CD4-positive, alpha-beta T cell treated with Interleukin-15 for 4 hours (primary cell): ENCODE measurements at places on chromosomes 3 and 15.

DNA sequence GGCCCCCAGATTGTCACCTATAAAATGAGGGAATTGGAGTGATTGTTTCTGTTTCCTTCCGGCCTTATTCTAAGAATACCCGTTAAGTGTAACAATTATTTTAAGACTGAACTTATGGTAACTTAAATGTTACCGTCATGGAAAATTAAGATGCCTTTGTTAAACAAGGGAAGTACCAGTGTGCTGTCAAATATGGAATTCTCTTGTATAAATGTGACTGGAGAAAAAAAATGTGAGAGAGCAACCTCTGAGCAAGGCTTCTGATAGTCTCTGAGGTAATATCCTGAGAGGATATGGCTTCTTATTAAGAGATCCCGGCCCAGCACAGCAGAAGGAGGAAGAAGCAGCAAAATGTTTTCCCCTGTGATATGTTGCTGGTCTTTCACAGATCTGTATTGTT is 480.7 kb upstream of the ADAMTS9 start:
- DNase-seq, result no peak

DNA sequence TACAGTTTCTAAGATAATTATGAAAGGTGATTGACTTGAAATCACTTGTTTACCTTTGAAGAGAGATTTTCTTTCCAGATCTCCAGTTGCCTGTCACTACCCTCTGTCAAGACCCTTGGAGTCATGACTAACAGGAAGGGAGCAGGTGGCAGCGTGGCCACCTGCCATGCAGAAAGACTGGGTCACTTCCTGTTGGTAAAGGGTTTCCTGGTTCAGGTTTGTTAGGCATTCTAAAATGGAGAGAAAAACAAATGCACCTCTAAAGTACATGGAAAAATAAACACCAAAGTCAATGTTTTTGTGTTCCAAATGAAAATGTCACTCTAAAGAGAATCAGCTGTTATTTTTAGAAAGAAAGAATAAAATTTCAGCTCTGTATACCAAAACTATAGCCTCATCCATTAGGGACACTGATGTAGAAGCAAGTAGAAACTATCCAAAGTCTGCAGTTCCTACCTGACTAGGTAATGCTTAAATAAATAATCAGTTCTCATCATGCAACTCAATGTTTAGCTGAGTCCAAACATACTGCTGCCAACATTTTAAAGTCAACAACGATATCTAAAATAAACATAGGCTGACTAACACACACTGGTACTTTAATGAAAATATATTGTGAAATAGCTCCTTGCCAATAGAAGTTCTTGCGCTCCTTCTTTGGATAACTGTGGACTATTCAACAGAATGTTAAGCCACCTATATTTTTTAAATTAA is 23.9 kb upstream of the TM4SF1 start:
- no peak for DNase-seq

DNA sequence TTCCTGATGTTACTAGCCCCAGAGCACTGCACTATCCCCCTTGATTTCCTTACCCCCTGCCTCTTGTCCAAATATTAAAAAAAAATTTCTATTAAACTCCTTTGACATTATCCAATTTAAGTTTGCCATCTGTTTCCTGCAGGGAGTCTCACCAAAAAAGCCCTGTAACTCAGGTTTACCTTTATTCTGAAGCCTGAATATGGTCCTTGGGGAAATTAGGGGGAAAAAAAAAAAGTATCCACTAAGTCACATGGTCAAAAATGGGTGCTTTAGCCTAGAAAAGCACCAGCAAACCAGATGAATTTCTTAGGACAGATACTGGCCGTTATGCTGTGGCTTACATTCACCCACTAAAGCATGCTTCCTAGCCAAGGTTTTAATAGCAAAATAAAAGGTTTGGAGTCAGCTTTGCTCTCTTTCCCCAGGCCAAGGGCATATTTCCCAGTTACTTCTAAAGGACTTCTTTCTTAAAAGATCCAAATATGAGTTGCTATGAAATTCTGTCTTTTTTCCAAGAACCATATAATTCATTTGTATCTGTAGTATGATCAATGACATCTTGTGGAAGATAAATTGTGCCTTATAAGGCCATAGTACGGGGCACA is 394.9 kb downstream of the LSAMP start:
- DNase-seq, result no peak

GRCh38 chr15:94206463-94207167 is 24.7 kb upstream of the MCTP2 start:
- peak; percentile 52 for DNase-seq

- DNase-seq, result peak; percentile 14
These were observed 59.0 kb downstream of the ARIH1 start for GRCh38 chr15:72532991-72533601.

DNA sequence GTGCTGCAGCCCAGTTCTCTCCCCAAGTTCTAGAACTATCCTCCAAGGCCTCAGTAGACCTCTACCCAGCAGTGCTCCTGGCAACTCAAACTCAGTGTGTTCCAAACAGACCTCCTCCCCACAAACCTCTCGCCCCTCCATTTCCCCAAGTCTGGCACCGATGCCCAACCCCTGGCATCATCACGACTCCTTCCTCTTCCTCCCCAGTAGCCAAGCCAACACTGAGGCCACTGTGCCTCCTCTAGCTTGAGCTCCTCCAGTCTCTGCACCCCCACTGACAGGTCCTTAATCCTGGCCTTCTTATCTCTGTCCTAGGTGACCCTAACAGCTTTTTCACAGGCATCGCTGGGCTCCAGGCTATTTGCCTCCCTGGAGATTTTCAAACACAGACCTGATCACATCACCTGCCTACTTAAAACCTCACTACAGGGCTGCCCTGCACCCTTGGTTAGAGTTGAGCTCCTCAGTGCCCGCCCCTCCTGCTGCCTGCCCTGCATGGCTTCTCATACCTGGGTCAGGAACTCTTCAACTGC is 6.8 kb downstream of the ARPIN start:
- DNase-seq, result no peak

DNA sequence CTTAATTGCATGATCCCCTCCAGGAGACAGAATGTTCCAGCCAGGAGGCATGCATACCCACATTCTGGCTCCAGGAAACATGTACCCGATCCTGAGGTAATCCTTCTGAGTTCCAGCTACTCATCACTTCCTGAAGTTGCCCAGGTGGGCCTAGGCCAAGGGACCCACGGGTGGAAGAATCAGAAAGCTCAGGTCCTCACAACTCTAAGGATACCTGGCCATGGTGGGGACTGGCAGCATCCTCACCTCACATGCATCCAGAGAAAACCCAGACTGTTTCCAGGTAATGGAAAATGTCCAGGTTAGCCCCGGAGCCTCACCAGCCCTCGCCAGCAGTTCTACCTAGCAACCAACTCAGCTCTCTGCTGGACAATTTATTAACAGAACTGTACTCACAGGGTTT is 78.2 kb downstream of the DAPK2 start:
- no peak for DNase-seq

DNA sequence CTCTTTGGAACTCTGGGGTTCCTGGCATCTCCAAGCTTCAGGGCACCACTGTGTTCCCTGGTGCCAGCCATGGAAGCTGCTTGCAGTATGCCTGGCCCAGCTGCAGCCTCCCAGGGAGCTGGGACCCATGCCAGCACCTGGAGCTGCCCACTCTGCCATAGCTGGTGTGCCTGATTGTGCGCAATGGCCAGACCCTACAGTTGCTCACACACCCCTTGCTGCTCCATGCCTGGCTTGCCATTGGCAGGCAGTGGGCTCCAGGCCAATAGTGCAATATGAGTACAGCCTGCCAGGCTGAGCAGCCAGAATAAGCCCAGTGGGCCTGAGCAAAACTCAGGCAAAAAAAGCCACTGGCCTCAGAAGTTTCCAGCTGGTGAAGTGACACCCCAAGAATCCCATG is 43.8 kb upstream of the LRRFIP2 start:
- DNase-seq, result no peak

DNA sequence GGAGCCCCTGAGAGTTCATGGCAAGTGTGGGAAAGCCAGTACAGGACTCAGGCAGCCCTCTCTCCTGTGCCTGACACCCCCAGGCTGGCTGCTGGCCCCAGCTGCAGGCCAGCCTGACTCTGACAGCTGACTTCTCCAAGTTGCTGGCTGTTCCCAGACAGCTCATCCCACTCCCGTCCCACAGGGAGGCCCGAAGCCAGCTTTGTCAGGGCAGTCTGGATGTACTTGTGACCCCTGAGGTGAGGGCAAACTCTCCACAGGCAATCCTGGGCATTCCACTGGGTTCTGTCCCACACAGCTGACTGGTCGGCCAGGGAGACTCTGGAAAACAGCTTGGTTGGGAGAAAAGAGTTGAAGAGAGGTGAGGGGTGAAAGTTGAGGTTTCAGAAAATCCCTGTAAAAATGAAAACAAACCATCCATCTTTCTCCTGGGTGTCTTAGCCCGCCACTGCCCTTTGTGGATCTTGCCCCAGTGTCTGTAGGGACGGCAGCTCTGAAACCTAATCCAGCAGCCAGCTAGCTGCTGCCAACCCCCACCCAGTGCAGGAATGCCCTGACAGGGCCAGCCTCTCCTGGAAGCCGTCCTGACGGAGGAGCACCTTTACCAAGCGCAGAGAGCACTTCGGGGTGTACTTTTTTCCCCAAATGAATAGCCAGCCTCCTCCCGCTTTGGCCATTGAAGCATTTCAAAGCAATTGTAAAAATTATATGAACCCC is 87.9 kb downstream of the DNAJB8 start:
- DNase-seq, result no peak

DNA sequence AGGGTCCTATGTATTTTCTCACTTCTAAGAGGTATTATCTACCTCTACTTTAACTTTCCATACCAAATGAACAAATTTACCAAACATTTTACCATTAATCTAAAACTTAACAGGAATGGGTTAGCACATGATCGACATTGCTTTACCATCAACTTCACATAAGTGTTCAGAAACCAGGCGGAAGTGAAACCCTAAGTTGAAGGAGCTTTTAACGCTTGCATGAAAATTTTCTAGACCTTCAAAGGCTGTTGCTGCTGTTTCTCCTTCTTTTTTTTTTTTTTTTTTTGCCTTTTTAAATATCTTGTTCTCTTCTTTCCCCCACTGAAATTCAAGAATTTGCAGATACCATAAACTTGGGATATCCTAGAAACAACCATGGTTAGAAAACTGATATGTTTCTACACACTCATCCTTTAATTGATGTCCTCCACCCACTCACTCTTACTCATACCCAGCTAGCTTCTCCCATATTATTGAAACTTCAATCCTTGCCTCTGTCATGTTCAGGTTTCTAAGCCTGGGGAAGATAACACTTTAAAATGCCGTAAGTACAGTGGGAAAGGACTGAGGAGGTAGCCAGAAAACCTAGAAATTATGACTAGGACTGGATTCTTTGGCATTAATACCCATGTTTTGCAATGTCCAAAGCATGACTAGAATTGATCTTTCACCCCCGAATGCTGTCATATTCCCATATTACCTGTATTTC is 24.7 kb downstream of the MYO5A start:
- DNase-seq, result no peak

- no peak for DNase-seq
These were observed 41.2 kb downstream of the PIGB start for GRCh38 chr15:55360256-55360655.

DNA sequence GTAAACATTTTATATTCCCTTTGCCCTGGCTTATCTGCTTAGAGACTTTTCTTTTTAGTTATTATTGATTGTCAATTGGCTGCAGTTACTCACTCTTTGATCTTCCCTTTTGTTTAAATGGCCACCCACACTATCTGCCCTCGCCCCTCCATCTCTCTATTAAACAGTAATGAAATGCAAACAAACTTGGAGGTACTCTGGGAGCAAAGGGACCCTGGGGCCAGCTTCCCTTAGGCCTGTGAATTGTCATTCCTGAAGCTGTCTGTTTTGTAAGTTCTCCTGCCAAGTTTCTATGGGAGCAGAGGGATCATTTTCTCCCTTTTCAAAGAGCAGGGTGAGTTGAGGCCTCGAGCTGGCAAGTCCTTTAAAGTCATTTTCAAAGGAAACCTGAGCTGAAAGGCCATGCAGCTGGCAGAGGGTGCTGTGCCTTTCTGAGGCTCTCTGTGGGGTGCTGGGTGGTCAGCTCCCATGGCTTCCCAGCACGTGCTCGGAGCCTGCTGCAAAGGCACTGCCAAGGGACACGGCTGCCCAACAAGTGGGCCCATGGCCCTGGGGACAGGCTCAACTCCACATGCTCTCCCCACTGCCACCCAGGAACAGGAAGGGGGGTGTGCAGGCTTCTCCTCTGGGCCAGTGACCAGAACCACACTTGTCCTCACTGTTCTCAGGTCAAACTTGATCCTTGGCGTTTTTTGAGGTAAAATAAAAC is 17.4 kb upstream of the RTP2 start:
- no peak for DNase-seq

GRCh38 chr15:85625166-85625830 is 169.4 kb downstream of the KLHL25 start:
- peak; percentile 37 for DNase-seq

GRCh38 chr15:66424963-66425612 is 38.4 kb downstream of the MAP2K1 start:
- DNase-seq, result no peak

GRCh38 chr3:190435618-190436017 is 14.1 kb downstream of the TMEM207 start:
- DNase-seq, result no peak

DNA sequence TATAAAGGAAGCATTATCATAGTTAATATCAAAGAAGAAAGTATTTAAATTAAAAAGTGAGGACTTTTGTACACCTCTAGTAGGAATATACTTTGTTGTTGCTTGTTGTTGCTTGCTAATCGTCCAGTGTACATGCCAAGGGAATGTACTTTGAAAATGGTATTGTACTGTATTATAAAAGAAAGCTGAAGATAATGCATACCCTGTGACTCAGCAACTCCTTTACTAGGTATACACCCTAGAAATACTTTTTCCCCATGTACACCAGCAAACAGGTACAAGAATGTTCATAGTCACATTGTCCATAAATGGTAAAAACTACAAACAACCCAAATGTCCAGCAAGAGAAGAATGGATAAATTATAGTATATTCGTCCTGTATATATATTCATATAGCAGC is 12.0 kb downstream of the TTBK2 start:
- DNase-seq, result no peak

- no peak for DNase-seq
These were observed 184.7 kb downstream of the RAB11A start for GRCh38 chr15:66053991-66054390.

GRCh38 chr3:113166719-113167492 is 44.5 kb upstream of the BOC start:
- DNase-seq, result no peak

GRCh38 chr15:95162967-95163531 is 931.7 kb downstream of the MCTP2 start:
- no peak for DNase-seq

GRCh38 chr15:53869044-53869805 is 109.0 kb upstream of the UNC13C start:
- DNase-seq, result no peak

DNA sequence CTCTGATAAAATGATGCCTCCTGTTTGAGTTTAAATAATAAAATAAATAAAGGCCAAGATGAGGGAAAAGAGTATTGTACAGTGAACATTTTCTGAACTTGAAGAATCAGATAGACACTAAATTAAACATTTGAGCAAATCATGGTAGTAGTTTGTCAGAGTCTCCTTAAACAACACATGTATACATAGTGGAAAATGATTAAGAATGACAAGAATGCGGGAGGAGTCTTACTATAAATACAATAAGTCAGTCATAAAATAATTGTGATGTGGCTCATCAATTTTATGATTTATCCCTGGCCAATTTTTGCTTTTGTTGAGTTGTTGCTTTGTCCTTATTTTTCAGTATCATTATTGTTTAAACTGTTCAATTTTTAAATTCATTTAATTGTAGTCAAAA is 158.0 kb upstream of the TMC3 start:
- DNase-seq, result no peak

GRCh38 chr3:37093481-37093880 is 80.9 kb downstream of the LRRFIP2 start:
- DNase-seq, result no peak

- DNase-seq, result no peak
These were observed 354.4 kb downstream of the TUSC7 start for GRCh38 chr3:117063930-117064329.
